ENCODE measurements at places on chromosomes 5 and 9.

- DNase-seq, result no peak
These were observed 66.0 kb upstream of the MEF2C start for GRCh38 chr5:88948746-88949600.

DNA sequence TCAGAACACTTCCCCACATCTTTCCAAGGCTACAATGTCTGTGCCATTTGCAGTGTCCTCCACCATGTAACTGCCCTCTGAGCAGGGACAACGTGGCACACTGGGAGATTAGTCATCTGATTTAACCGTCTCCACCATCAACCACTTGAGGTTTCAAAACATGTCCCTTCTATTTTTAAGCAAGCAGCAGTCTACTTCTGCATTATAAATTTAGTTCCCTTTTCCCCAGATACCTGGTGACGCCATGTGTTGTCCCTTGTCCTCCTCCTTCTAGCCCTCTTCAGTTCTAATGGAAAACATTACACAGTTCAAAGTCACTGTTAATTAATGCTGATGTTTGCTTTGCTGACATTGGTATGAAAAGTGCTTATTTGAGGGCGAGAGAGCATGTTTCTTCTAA, 52.8 kb downstream of the ATP10B start:
- DNase-seq, result no peak

GRCh38 chr5:104952876-104953275, 1390.3 kb upstream of the NUDT12 start:
- no peak for DNase-seq

DNA sequence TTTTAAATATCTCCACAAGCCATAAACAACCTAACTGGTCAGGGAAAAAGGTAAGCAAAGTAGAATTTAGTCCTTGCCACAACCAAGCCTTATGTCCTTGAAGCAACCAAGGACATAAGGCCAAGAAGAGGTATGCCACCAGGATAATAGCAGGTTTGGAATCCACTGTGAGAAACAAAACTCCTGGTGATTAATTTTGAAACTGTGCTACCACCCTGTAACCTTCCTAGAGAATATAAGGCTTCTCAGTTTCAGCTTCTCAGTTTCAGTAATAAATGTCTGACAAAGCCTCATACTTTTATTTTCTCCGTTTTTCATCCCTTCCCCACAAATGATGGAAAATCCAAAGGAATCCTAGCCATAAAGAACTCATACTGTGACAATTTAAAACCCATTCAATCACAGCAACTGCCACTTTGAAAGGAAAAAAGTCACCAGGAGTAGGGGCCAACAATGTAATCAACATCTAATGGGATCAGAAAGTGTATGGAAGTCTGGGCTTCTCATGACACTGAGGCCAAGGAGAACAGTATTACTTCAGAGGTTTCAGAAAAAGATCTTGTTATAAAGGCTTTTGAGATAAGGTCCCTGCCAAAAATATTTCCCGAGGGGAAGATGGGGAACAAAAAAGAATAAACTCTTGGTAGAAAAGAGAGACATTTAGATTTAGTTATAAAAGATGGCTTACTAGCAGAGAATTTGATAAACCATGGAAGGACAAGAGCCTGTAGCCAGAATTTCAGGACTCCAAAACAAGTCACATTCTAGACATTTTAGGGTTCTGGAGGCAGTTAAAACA, 189.2 kb downstream of the TSSK1B start:
- DNase-seq, result no peak

GRCh38 chr5:849651-850301, 1.0 kb downstream of the ZDHHC11 start:
- DNase-seq, result no peak

GRCh38 chr5:150114102-150114641, 27.8 kb upstream of the CSF1R start:
- DNase-seq, result no peak

GRCh38 chr9:93533863-93534262, 42.5 kb upstream of the PHF2 start:
- DNase-seq, result no peak

- DNase-seq, result no peak
These were observed 463.2 kb upstream of the ADAMTS16 start for GRCh38 chr5:4676934-4677333.

DNA sequence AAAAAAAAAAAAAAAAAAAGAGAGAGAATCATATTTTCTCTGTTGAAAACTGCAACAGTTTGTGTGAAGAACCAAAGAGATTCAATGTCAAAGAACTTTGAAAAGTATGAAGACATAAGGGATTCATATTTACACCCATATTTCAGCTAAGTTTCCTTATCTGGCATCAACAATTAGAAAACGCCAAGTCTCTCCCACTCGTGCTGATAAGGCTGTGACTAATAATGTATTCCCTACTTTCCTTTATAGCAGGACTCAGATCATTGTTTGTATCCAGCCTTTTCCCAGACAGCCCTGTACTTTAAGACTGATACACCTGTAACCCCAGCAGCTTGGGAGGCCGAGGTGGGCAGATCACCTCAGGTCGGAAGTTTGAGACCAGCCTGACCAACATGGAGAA, 54.1 kb upstream of the STK32A start:
- DNase-seq, result no peak

DNA sequence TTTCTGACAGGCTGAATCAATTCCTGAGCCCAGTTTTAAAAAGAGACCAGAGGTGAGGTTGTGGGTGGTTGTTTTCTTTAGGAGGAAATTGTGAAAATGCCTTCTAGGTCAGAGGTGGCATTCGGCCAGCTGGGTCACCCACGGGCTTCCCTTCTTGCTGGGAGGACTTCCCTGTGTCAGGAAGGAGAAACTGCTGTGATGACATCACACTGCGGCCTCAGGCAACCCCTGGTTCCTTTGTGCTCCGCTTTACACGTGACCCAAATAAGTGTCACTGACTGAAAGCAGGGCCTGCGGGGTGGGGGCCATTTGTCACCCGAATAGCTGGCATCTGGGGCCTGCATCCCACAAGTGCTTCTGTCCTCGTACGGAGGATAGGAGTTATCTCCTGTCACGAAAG, 39.7 kb downstream of the FABP6 start:
- peak; percentile 90 for DNase-seq

GRCh38 chr5:42837601-42838000, 25.9 kb upstream of the SELENOP start:
- DNase-seq, result no peak

DNA sequence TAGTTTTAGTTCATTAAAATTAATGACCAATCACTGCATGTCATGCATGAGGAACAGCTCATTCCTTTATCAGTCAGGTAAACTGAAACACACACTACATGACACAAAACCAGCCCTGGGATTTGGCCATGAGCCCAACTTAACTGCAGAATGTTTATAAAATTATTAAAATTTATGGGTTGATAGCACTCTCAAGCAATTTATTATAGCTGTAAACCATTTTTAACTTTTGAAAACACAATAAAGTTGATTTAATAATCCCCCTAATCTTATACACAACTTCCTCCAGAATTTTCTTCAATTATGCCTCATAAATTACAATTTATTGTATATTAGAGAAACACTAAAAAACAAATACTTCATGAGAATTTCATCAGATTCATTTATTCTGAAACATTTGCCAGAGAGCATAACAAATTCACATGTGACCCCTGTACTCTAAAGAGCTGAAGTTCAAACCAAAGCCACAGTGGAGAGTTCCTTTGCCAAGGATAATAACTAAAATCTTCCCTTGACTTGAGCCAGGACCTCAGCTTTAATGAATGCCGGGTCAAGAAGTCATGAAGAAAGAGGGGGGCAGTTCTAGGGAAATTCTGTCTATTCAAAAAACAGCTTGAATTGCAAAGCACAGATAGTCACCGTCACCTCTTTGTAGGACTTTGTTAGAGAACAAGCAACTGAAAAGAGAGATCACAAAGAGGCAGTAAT, 763.7 kb upstream of the GRAMD2B start:
- DNase-seq, result peak; percentile 9

- no peak for DNase-seq
These were observed 14.6 kb upstream of the RNU6ATAC start for GRCh38 chr9:134178768-134179551.

- peak; percentile 81 for DNase-seq
These were observed at the start of gene MCIDAS for GRCh38 chr5:55226934-55227663. Gene MCIDAS, minus strand, starts transcription at chr5:55227315. Its CDS starts 177 bp downstream, at chr5:55227138.

DNA sequence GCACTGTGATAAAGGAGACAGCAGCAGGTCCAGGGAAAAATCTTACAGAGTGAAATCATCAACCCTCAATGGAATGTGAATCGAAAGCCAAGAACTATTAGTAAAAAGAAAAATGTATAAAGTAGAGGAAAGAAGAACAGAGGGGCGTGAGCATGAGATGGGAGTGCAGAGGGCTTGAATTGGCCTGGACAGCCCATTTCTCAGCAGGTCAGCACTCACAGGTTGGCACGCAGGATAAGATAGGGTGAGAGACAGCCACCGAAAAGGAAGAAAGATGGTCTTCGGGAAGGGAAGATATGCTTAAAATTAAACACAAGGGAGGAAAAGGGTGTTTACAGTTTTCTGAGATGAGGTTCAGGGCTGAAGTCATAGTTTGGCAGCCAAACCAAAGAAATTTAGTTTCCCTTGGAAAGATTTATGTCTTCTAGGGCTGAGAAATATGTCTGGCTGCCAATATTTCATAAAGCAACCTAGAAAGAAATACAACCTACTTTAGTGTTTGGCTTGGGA, 524.7 kb downstream of the SPATA31D1 start:
- DNase-seq, result no peak

DNA sequence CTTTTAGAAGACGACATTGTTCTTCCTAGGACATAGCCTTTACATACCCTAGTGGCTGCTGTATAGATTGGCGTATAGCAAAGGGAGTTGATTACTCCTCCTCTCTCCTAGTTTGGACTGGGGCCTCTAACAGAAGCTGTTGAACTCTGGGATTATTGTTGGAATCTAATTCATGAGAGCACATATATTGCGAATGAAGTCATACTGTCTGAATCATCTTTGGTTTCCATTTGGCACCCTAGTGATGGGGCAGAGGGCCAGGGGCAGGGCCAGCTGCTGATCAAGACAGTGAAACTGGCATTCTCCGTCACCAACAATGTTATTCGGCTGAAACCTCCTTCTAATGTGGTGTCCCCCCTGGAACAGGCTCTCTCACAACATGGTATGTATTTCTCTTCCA, 40.3 kb downstream of the NUP188 start:
- DNase-seq, result peak; percentile 72

DNA sequence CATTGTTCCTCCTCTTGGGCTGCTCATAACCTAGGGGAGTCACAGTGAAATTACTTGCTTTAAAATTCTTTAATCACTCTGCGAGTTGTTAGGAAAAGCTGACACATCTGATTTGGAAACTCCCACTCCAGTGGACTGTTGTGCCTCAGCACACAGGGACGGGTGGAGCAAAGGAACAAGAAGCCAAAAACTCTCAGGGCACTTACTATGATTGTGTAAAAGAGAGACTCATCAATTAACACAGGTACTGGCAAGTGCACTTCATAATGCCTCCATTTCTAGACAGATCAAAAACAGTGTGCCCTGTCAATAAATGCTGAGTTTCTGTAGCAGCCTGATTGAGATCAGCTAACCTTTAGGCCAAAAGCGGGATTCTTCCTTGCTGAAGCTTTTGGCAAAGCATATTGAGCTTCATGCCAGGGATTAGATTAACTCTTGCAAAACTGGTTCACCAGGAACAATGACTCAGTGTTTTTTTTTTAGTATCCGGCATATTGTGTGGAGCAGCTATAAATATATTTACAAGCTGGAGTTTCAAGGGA, 55.9 kb downstream of the TMC1 start:
- DNase-seq, result peak; percentile 95

DNA sequence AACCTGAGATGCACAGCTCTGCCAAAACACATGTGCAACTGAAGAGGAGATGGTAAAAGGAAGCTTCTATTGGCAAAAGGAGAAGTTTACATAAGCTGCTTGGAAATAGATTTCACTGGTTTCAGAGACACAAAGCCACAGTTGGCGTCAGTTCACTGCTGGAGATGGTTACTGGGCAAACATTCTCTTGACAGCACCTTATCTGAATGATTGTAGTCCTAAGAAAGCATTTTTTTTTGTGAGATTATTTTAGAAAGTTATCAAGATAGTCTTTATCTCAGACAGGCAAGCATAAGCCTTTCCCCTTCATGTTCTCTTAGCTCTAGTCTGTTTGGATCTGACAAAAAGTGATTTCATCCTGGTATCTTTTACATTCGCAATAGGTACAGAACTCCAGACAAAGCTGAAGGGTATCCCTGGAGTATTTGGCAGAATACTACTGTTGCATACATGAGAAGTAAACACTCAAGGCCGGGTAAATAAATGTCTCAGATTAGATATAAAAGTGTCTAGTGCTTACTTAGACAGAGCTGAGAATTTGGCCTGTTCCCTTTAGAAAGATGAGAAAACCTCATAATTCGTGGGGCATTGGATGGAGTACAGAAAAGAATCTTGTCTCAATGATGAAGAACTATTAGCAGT, 1668.0 kb upstream of the NUDT12 start:
- DNase-seq, result no peak

DNA sequence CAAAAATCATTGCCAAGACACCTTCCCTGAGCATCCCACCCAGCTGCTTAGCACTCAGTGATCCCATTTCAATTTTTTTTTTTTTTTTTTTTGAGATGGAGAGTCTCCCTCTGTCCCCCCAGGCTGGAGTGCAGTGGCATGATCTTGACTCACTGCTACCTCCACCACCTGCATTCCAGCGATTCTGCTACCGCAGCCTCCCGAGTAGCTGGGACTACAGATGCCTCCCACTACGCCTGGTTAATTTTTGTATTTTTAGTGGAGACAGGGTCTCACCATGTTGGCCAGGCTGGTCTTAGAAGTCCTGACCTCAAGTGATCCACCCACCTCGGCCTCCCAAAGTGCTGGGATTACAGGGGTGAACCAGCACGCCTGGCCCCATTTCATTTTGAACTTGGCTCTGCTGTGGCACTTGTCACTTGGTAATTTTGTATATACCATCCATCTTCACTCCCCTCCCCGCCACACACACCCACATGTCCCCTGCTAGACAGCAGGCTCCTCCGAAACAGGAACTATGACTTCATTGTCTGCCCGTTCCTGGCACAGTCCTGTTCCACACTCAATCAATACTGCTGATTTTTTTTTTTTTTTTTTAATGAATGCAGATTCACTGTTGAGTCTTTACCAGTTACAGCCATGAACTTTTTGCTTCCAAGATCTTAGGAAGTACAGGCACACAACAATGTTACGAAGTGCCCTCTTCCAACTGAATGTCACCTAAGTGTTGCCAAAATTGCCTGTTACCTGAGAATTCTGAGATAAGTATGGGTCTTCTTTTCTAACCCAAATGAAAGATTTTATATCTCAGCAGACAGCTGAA, 17.3 kb upstream of the ZBTB34 start:
- DNase-seq, result no peak

DNA sequence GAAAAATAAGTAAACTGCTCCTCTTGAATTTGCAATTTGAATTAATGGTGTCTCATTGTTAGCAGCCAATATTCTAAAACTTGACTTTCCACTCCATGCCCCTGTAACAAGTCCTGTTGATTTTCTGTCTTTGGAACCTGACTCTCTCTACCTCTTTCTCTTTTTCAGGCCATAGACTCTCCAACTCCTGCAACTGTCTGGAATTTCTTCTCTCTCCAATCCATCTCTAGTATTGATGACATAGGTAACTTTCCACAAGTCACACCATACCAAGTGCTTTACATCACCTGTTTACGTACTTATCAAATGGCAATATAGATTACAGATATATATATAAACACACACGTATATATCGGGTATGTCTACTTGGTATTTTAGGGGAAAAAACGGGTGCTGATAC, 923 bp downstream of the C5orf34 start:
- DNase-seq, result peak; percentile 3

- DNase-seq, result no peak
These were observed 129.6 kb downstream of the PIK3R1 start for GRCh38 chr5:68345171-68345570.

GRCh38 chr5:51384281-51384840, 1.1 kb downstream of the ISL1 start:
- no peak for DNase-seq

- no peak for DNase-seq
These were observed 81.1 kb downstream of the VAV2 start for GRCh38 chr9:133910855-133911514.

All from MCF 10A (cell line).